ENCODE measurements at places on chromosomes 4 and X.

DNA sequence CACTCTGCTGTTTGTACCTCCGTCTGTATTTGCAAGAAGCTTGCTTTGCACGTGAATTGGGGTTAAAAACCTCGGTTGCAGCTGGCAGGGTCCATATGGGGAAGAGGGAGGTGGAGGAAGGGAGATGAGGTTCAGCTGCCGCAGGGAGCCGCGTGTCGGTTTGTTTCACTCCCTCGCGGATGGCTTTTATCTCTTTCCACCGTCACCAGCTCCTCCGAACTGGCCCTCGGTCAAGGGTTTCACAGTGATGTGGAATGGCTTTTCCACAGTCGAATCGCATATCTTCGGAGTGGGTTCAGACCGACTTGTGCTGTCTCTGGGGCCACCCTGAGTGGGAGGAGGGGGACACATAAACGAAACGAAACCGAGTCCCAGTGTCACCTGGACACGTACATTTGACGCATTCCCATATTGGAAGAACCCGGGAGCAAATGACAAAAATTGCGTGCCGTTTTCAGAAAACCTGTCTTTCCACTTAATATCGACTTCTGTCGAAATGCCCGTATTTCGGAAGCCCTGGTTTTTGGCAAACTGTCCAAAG lies 929 bp downstream of the ZBTB33 start:
- no peak for DNase-seq

GRCh38 chrX:140744085-140744484 lies 34.5 kb downstream of the LINC00632 start:
- DNase-seq = no peak

DNA sequence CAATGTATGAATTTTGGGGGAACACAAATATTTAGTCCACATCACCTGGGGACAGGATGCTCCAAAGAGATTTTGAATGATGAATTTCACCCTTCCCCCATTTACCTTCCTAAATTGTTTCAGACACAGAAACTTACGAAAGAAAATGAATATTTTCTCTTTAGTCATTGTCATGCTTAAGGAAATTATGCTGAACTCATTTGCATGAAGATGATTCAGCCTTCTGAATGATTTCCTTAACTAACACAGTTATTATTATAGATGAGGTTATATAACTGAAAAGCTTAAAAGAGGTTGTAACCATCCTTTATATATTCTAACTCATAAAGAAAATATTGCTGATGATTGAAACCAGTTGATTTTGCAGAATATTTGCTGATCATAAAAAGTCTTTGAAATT lies 61.1 kb downstream of the KCNIP4 start:
- DNase-seq = no peak

- DNase-seq = no peak
Measured at GRCh38 chrX:112233164-112233563, 150.6 kb upstream of the TRPC5 start.

- no peak for DNase-seq
Measured at GRCh38 chr4:185504098-185505047, 30.9 kb downstream of the PDLIM3 start.

GRCh38 chr4:23483320-23483960 lies 406.4 kb downstream of the PPARGC1A start:
- DNase-seq = no peak

- no peak for DNase-seq
Measured at GRCh38 chr4:105280338-105281123, 133.9 kb downstream of the TET2 start.

- no peak for DNase-seq
Measured at GRCh38 chr4:99861120-99861905, 32.9 kb downstream of the LAMTOR3 start.

DNA sequence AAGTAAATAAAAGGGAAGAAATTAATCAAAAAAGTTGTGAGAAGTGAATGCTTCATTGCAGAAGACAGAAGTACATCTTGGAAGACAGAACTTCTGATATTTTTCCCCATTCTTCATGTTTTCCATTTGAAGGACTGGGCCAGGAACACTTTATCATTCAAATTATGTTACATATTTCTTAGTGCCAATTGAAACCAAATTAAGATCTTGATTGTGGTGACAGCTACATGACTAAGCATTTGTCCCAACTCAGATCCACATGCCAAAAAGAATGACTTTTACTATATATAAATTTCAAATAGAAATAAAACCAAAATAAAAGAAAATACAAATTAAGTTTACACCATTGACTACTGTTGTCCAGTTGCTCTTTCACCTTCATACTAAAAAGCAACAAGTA lies 14.0 kb upstream of the FGF5 start:
- no peak for DNase-seq

DNA sequence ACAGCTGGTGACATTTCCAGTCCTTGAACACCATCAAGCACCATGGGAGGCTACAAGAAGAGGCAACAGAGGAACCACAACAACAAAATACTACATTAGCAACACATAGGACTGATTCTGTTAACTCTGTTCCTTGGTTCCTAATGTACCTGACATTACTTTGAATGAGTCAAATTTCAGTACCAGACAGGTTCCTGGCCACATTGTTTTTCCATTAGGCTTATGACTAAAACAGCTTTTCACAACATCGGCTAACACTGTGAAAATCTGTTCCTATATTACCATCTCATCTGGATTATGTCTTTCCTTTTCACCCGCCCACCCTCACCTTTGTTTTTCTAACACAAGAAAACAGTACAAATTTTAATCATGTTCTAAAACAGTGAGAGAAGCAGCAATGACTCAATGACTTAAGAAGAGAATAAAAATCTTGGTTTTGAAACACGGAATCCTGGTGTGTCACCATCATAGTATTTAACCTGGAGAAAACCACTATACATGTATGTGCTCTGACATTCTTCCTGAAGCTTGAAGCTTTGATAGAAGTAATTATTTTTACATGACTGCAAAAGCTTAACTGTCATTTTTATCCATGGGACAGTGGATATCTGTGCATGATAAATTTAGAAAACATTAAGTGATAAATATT lies 143.9 kb downstream of the SCFD2 start:
- no peak for DNase-seq

GRCh38 chr4:116702949-116703348 lies 382.4 kb downstream of the TRAM1L1 start:
- DNase-seq = no peak

DNA sequence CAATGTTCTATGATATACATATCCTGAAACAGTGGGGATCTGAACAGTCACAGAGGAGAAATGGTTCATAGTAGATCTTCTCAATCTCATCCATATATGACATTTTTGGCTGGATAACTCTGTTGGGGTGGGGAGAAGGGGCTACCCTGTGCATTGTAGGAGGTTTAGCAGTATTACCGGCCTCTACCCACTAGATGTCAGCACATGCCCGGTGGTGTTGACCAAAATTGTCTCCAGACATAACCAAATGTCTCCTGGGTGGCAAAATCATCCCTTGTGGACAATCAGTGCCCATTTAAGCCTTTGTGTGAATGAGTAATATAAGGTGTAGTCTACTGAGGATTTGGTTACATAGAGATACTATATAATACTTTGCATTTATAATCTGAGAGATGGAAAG lies 89.9 kb downstream of the PLS3 start:
- no peak for DNase-seq

- no peak for DNase-seq
Measured at GRCh38 chrX:101906136-101906796, 25.6 kb downstream of the ZMAT1 start.

DNA sequence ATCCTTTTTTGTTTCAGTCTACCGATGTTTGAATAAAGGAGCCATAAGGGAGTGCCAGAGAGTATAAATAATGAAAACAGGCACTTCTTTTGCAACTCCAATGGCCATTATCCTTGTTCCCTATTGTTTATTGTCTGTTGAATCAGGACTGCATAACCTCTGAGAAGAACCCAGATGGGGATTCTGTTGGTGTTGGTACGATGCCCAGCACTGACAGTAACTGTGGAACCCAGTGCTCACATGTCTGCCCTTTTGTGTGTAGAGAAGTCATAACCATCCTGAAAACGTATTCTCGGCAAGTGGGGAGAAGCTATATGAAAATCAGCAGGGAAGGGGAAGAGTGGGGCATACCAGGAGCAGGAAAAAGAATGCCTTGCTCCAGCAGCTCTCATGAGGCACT lies 195.1 kb upstream of the EDNRA start:
- no peak for DNase-seq

DNA sequence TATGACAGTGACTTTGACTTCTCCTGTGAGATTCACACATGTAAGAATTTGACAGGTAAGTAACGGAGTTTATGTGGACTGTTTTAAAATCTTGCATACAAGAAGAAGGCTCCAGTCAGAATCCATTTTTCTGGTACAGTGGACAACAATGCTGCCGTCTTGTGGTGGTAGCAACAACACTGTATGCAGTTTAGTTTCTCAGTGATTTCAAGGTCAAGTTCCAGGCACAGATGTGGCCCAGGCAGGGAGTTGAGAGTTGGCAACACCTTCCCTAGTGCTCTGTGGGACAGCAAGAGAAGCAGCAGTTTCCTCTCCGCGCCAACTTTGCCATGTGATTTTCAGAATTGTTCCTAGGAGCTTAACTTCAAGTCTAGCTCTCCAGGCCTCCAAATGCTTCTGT lies 56.0 kb upstream of the STPG2 start:
- no peak for DNase-seq

GRCh38 chr4:15001248-15001868 lies 923 bp upstream of the CPEB2 start:
- peak; percentile 4 for DNase-seq

- DNase-seq = no peak
Measured at GRCh38 chr4:183163135-183163534, 64.1 kb downstream of the WWC2 start.

- DNase-seq = no peak
Measured at GRCh38 chrX:16997313-16997712, 50.9 kb downstream of the REPS2 start.

GRCh38 chrX:120755066-120755846 lies 120.4 kb downstream of the CT47B1 start:
- no peak for DNase-seq

DNA sequence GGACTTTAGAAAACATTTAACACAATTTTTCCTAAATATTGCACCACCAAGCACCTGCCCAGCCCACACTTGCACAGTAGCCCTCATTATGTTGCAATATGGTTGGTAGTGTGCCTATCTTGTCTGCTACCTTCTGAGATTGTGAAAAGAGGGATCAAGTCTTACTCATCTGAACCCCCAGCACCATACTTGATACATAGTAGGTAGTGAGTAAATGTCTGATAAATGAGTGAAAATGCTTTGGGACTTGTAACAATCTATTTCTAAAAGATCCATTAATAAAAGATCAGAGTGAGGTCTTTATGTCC lies 118.4 kb upstream of the MED14 start:
- no peak for DNase-seq

- DNase-seq = no peak
Measured at GRCh38 chr4:101780284-101780683, 10.2 kb upstream of the BANK1 start.

DNA sequence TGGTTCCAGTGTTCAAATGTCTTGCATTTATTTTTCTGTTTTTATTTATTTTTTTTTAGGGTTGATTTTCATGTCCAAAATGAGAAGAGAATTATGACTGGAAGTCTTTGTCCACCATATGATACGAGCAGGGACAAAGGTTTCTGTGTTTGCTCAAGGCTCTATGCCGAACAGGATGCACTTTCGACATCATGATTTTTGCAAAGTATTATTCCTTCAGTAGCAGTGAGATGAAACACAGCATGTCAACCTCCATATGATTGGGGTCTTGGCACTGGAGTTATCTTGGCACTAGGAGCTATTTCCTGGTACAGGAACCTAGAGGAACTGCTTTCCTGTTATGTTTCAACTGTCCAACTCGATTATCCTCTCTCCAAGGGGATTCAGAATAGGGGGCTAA lies 72.6 kb downstream of the UCHL1 start:
- DNase-seq = no peak

DNA sequence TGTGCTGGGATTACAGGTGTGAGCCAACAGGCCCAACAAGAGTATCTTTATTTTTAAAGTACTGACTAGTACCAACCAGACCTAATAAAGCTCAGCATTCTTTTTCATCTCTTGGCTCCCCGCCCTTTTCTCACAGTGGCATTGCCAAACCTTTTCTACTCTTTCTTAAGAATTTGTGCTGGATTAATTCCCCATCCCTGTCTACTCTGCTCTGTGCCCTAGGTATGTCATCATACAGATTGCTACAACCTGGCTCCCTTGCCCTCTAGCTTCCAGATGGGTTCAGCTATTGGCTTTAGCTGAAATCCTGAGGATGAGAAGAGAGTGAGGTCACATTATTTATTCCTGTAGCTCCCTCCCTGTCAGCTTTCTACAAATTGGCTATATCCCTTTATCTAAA lies 34.9 kb upstream of the CCNI start:
- no peak for DNase-seq

- DNase-seq = no peak
Measured at GRCh38 chr4:175424111-175424510, 388.0 kb downstream of the GPM6A start.

- DNase-seq = no peak
Measured at GRCh38 chr4:69701696-69702095, 48.6 kb upstream of the UGT2A1 start.

GRCh38 chr4:180665481-180665880 lies 1577.7 kb upstream of the TENM3 start:
- DNase-seq = no peak

DNA sequence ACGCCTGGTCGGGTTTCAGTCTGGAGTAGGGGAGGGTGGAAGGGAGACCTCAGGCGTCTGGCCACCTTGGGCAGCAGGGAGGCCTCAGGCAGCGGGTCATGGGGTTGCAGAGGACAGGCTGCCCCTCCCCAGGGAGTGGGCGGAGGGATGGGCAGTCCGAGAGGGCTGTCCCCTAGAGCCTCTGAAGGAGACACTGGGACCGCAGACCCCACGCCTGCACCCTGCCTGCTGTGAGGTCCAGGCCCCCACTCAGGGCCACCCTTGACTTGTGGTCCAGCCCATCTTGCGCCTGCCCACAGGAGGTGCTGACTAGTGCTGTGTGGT lies 16.5 kb downstream of the FGFRL1 start:
- DNase-seq = no peak

DNA sequence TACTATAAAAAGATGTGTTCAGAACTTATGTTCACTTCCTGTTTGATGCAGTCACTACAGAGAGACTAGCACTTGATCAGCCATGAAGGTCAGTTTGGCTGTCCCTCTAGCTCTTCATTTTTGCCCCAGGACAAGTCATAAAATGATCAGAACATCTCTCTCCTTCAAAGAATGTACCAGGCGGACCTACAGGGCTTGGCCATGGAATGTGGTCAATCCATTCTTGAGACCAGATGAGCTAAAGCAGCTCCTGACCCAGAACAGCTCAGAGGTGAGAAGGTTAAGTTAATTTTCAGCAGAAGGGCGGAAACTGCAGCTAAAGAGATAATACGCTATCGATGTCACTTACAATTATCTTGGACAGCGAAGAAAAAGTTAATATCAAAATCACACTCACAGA lies 49.2 kb upstream of the TAB3 start:
- DNase-seq = no peak

- DNase-seq = no peak
Measured at GRCh38 chr4:72313121-72313520, 255.9 kb downstream of the ADAMTS3 start.

- no peak for DNase-seq
Measured at GRCh38 chr4:141275834-141276233, 55.1 kb downstream of the ZNF330 start.
